ENCODE measurements at places on chromosomes 12 and 14. TPM values are rescaled to one million over a fixed set of nuclear protein-coding genes. Genes with fewer than 3 reads are reported as not detected.

DNA sequence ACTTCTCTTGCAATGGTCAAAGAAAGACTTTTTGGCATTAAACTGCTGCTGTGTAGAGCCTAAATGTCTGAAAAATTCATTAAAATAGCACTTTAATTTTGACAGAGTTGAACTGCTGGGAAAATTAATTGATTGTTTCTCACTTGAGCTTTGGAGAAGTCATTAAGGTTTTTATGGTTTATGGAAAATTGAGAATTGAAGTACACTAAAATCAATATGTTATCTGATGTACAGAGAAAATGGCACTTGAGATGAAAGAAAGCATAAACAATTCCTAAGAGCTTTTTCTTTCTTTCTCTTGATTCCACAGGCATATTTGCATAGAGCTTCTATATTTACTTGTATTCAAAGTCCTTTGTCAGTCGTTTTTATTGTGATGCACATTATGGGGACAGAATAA is 188.5 kb upstream of the CAND1 start:
- no peak for DNase-seq

DNA sequence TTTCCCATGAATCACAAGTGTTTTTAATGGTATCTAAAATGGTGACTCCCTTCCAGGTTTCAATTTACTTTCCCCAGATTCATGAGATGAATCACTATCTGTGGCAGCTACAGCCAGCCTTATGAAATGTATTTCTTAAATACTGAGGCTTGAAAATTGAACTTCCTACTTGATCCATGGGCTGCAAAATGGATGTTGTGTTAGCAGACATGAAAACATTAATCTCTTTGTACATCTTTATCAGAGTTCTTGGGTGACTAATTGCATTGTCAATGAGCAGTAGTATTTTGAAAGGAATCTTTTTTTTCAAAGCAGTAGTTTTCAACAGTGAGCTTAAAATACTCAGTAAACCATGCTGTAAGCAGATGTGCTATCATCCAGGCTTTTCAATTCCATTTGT is 250.8 kb downstream of the SLC6A15 start:
- DNase-seq: no peak

DNA sequence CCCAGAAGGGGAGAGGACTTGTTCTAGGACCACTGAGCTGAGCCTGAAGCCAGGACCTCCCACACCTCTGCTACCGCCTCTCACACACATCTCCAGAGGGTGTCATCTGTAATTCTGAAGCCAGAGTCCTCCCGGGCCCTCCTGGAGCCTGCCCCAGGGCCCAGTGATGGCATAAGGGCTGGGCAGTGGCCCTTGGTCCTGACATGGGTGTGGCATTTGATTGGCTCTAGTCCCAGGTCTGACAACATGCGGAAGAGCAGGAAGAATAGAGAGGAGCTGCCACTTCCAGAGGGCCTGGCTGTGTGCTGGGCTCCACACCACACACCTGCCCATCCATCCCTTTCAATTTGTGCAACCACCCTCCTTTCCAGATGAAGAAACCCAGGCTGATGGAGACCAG is 144.3 kb upstream of the GSC start:
- no peak for DNase-seq

Gene PTHLH
- total RNA-seq: 3.1 TPM

DNA sequence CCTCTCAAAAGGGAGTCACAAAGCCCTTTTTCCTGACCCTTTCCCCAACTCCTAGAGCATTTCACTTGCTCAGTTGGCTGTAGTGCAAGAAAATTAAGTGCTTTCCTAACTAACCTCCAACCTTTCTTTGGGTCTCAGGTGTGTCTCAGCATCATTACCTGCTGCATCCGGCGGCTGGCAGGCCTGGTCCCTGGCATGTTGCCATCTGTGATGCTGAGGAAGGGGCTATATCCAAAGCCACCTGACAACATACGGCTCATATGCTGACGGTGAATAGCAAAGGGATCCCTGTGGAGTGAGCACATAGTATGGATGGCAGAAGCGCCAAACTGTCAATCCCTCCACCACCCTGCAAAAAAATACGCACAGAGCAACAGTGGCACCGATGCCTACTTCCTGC is 1.2 kb downstream of the MLF2 start:
- DNase-seq: no peak

DNA sequence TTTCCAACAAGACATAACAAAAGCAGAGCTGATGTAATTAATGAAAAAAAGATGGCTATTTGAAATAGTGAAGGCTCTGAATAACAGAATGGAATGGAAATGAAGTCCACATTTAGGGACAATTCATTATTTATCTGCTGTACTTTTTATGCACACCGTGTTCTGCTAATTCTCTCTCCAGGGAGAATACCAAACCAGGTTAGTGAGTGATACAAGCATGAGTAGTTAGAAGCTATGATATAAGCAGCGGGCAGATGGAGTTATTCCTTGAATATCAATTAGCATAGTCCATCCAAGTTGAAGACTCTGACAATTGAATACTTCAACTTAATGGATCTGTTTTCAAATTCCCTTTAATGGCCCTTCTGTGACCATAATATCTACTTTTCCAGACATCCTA is 162.1 kb upstream of the TMTC2 start:
- DNase-seq: no peak

- DNase-seq: no peak
These were observed 381.1 kb downstream of the FLRT2 start for GRCh38 chr14:85911044-85911443.

DNA sequence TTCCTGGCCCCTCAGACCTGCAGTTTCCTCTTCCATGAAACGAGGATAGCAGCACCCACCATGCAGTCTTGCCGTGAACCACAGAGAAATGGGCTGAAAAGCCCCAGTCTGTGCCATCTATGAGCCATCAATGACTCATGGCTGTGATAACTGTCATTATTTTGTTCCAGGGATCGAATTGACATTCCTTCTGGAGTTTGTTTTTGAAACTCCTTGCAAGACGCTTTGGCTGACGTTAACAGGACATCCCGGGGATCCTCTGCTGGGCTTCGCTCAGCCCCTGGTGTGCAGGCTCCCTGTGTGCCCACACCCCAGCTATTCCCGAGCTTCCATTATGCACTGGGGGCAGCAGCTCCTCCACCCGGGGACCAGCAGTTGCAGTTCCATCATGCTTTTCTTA is 33.8 kb downstream of the MMAB start:
- DNase-seq: no peak

Gene ING4
- total RNA-seq: 16.3 TPM

DNA sequence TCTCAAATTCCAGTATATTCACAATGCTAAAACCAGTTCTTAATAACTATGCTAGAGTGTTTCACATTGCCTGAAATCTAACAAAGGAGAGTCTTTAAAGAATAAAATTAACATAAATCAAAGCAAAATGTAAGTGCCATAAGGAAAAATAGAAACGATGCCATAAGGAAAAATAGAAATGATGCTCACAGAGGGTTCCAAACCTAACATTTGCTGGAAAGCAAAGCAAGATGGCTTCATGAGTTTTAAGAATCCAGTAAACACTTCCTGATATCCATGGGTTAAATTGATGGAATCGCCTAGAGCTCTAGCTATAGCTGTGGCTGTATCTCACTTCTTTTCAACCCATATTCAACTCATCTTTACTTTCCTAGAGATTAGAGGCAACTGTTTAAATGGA is 63.9 kb downstream of the GPR68 start:
- no peak for DNase-seq

DNA sequence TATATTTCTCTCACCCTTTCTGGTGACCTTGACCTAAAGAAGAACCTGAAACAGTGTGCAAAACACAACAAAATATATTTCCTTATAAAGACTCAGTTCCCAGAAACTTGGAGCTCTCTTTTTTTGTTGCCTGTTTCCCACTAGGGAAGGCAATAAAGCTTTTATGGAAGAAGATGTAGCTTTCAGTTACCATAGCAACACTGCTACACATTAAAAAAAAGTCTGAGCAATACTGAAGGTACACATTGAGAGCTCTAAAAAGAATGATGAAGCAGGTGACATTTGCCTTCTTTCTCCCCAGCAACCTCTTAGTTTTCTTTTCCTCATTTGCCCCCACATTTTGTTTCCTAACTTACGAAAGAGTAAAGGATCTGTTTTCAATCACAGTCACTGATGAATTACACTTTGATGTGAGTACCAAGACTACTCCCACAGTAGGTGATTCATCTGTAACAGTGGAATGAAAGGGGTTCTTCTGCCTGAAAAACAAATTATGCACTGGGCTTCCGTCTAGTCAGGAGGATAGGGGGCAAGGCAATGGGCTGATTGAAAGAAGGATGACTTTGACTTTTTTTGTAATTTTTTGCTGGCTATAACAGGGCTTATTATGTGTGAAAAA is 1.1 kb upstream of the CATSPERB start:
- DNase-seq: no peak

DNA sequence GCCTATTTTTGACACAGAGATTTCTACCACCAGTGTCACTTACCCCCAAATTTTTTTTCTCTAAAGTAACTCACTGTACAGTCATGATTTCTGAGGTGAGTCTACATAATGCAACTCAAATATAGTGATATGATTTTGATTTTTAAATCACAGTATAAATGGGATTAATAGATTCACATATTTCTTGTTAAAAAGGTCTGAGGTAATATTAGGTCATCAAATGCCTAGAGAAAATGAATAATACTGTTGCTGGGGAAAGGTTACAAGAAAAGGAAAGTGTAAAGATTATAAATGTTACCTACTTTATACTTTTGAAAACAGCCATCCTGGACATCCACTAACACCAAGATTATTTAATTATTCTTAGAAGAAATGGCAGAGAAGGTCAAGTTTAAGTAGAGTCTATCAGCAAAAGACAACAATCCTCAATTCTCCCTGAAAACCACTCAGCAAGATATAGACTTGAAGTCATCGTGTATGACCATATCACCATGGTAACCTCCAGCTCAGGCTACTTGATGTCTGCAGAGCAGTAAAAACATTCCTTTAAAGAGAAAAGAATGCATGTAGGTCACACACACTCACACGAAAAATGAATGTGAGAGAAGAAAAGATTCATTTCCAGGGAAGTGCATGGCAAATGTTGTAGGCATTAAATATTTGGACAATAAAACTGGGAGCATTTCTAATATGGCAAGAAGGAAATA is 58.7 kb downstream of the CCDC59 start:
- no peak for DNase-seq

GRCh38 chr14:54866588-54866987 is 36.0 kb downstream of the GCH1 start:
- no peak for DNase-seq

Gene PLBD1
- total RNA-seq: 0.37 TPM

Gene HOXC11
- 0.42 TPM for total RNA-seq

- DNase-seq: no peak
These were observed 15.5 kb downstream of the SCAF11 start for GRCh38 chr12:45974883-45975282.

GRCh38 chr14:103185051-103186029 is 62.1 kb downstream of the TNFAIP2 start:
- peak; percentile 39 for DNase-seq

Gene NXPH4
- 10.7 TPM for total RNA-seq

DNA sequence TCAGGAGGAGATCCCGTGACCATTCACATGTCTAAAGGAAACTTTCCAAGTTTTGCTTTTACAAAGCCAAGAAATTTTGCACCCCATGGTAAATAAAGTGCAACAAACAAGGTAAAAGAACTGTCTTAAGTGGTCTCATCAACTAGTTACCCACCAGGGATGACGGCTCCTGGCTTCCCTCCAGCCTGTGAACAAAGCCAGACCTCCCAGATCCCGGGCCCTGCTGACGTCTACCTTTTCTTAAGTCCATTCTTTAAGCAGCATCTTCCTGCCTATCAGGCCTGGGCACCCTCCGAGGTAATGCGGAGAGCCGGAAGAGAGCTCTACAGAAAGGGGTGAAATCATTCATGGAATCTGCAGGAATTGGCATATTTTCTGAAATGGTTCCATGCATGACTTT is 58.0 kb upstream of the DAAM1 start:
- DNase-seq: no peak
